ENCODE measurements at places on chromosomes 12 and 14.

- DNase-seq, result no peak
Measured at GRCh38 chr12:51591016-51591901, at the start of gene SCN8A. Gene SCN8A (plus strand): TSS chr12:51591233. CDS start chr12:51662818, 71,585 bp downstream.

- no peak for DNase-seq
Measured at GRCh38 chr12:129532082-129532481, 371.7 kb downstream of the TMEM132D start.

GRCh38 chr12:44663291-44663690, 212.8 kb downstream of the NELL2 start:
- DNase-seq, result no peak

GRCh38 chr12:121649819-121650353, 19.6 kb downstream of the MORN3 start:
- DNase-seq, result no peak

GRCh38 chr12:22380031-22380430, 45.5 kb upstream of the ST8SIA1 start:
- DNase-seq, result no peak

- DNase-seq, result no peak
Measured at GRCh38 chr14:65045006-65045405, 57.3 kb downstream of the MAX start.

GRCh38 chr12:38124247-38125012, 192.1 kb upstream of the ALG10B start:
- DNase-seq, result no peak

DNA sequence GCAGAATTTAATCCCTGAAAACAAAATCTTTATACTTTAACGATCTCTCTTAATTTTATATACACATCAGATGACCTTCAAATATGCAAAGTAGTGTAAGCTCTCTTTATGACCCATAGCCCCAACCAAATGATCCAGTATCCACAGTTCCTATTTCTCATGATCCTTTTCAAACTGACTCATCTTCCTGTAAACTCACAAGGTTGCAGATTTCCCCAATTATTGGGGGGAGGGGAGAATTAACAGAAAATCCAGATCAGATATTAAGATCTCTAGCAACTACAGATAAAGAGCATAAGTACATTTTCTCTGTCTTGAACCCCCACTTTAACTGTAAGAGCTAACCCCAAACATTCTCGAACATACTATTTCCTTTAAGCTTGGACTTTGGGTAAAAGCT, 12.5 kb downstream of the GNS start:
- no peak for DNase-seq

DNA sequence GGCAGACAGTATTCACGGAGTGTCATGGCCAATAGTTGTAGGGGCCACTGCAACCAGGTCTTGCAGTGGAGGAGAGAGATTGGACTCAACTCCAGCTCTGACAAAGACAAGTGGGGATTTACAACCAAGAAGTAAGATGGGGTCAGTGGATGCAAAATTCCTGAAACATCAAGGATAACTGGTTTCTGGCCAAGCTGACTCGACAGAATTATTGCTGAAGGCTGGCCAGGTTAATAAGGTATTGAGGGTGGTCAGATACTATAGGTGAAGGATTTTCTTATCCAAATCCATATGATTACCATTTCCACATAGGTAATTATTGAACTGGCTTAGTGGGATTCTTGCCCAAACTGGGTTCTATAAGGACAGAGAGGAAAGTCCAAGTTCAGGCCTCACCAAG, 64.9 kb upstream of the FOXG1 start:
- DNase-seq, result no peak

DNA sequence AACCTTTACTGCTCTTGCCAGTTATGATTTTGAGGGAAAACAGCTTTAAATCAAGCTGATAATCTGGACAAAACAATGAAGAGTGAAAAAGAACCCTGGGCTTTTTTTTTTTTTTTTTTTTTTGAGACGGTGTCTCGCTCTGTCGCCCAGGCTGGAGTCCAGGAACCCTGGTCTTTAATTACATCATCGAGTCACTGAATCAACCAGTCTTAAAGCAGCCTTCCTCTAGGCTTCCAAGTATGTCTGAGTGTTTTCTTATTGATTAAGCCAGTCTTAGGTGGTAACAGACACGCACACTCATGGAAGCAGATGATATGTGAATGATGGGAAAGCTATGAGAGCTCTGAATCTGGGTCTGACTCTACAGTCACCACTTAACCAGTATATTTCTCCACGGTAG, 5.9 kb upstream of the VCPKMT start:
- no peak for DNase-seq

- DNase-seq, result no peak
Measured at GRCh38 chr14:39472078-39472477, 39.8 kb upstream of the FBXO33 start.

- no peak for DNase-seq
Measured at GRCh38 chr12:60263161-60263560, 667.3 kb downstream of the SLC16A7 start.

- DNase-seq, result no peak
Measured at GRCh38 chr12:1995205-1995896, 8.9 kb downstream of the DCP1B start.

GRCh38 chr14:106792543-106792942, 1266.2 kb downstream of the TMEM121 start:
- DNase-seq, result no peak

DNA sequence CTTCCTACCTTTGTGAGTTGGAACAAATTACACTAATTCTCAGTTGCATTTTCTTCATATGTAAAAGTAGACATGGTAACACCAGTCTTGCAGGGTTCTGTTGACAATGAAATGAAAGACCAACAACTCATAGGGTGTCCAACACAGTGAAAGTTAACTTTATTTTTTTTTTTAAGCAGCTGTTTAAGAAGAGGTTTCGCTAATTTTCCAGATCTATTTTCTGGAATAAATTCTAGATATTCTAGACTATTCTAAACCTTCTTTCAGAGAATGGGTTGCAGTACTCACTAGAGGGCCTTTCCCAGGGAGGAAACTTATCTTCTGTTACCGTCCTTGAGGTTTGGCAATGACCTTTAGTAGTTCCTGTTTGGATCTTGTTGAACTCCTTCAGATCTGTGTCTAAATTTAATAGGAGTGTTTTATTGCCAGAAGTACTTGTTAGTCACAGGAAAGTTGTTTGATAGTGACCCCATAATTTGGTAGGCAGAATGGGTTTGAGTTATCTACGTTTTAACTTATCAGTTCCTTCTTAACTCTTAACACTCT, 2.8 kb upstream of the ART4 start:
- no peak for DNase-seq

DNA sequence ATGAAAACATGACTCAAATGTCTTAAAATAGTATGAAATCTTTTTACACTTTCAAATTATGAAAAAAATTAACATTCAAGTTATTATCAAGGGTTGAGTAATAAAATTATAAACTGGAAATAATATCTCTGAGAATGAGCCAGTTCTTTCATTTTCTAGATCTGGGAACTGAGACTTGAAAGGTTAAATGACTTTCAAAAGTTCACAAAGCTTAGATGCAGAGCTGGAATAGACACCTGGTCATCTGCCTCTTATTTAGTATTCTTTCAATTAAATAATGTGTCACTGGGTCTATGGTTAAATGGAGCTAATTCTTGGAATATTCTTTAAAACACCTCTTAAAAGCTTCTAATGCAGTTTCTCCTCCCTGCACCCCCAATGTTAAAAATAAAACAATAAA, 86.6 kb downstream of the CDK17 start:
- DNase-seq, result no peak

- no peak for DNase-seq
Measured at GRCh38 chr14:105071326-105071725, 6.1 kb upstream of the GPR132 start.

DNA sequence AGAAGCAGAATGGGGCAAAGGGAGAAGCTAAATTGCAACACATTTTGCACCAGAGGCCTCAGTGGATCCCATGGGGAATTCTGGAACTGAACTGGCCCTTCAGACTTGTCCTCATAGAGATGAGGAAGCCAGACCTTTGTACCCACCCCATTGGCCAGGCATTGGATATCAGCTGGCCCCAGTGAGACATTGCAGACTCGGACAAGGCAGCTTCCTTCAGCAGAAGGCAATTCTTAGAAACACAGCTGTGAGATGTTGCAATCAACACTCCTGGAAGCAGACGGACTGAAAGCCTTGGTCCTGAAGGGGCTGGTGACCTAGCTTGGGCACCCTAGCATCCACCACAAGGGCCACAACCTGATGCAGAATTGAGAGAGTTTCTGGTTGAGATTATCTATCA, 218.1 kb downstream of the MSRB3 start:
- no peak for DNase-seq

GRCh38 chr12:132045751-132046150, 96.0 kb downstream of the EP400 start:
- no peak for DNase-seq

GRCh38 chr12:78220811-78221210, 390.1 kb downstream of the NAV3 start:
- no peak for DNase-seq

- no peak for DNase-seq
Measured at GRCh38 chr12:114673169-114673833, 10.7 kb downstream of the TBX3 start.

DNA sequence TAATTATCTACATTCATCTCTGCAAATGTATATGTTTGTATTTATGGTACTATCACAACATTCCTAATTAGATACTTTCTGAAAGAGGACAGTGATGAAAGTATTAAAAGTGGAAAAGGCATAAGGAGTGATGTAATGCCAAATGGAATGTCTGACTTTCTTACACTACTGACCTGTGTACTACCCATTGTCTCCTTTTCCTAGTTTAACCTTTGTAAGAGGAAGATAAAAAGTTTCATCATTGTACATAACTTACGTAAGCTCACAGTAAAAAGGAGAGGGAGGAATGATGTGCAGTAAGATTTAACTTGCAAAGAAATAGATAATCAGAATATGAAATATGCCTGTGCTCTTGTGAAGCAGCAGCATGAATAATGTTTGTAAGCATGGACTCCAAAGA, 55.9 kb downstream of the SOX5 start:
- no peak for DNase-seq

GRCh38 chr12:124739953-124740561, 123.6 kb downstream of the SCARB1 start:
- no peak for DNase-seq

DNA sequence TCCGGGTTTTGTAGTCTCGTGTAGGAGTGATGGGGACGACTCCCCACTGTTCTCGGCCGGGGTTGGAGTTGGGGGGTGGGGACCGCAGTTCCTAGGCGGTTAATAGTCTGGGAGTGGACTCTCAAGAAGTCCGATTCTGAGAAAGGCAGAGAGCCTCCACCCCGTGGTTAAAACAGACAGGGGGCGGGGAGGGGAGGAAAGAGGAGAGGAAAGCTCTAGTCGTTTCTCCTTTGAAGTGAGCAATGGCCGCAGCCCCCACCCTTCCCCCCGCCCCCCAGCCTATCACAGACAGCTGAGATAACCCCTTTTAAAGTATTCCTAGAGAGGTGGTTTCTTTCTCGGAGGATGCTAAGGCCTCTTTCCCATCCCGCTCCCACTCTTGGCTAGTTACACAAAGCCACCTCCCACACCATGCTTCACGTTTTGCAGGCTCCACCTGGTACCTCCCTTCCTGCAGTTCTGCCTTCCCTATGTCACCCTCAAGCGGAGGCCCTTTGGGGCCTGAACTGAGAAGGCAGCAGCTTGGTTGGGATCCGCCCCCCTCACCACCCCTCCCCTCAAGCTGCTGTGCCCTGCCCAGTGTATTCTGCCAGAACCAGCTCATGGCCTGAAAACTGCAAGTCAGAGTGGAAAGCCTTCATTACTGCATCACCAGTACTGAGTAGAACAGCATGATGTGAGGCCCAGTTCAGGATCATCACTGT, 853 bp downstream of the USP5 start:
- no peak for DNase-seq

- no peak for DNase-seq
Measured at GRCh38 chr12:65305346-65305950, 27.0 kb downstream of the MSRB3 start.

GRCh38 chr14:89374908-89375307, 42.1 kb downstream of the FOXN3 start:
- DNase-seq, result no peak

GRCh38 chr12:11832093-11832492, 182.6 kb downstream of the ETV6 start:
- DNase-seq, result no peak
